HFFc6 (cell line): ENCODE measurements at places on chromosomes 1 and 21. TPM values are rescaled to one million over a fixed set of nuclear protein-coding genes. Genes with fewer than 3 reads are reported as not detected.

DNA sequence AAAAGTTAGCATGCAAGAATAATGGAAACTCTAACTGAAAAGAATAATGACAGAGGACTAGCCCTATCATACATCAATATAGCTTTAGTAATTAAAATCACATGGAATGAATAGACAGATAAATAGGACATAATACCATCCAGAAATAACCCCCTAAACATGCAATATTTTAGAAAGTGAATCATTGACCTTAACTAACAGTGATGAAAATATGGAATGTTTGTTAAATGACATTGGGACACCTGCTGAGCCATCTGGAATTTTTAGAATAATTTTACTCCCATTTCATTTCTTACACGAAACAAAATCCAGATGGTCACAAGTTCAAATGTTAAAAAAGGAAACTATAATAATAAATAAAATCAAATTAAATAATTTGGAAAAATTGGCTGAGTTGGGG lies 53.1 kb upstream of the FMO3 start:
- DNase-seq, result no peak
- H3K4me3 ChIP-seq, result no peak overlapping the region
- H3K27ac ChIP-seq, result no peak overlapping the region
- no peaks in the 10 kb centered on the region; the same call in none of the 2 replicates for H3K27me3 ChIP-seq
- H3K4me1 ChIP-seq, result no peaks in the 10 kb centered on the region

DNA sequence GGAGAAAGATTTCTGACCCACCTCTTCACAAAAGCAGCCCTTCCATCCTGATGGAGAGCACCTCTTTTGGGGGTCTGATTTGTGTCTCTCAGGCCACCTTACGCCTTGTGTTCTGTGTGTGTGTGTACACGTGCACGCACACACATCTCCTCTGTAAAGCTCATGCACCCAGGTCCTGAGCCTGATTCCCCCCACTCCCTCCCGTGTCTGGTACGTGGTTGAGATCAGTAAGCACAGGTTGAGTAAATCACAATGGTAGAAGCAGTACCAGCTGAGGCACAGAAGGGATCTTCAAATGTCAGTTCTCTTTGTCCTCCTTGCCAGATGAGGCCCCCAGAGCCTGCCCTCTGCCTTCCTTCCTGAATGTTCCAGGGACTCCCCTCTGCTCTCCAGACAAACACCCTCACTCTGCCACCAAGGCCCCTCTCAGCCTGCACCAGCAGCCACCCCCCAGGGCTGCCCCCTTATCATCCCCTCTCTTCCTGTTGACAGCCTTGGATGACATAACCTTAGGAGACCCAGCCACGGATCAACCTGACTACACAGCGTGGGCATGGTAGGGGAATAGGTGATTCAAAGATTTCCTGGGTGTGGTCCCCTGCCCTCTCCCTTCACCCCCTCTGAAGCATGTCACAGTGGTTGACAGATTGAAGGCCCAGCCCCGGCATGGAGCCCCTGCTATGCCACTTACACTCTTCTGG lies 112.8 kb downstream of the HIVEP3 start:
- peaks cover 3% of the 10 kb centered on the region for H3K27me3 ChIP-seq
- no peak overlapping the region for H3K27ac ChIP-seq
- H3K36me3 ChIP-seq, result no peaks in the 10 kb centered on the region
- DNase-seq, result no peak
- H3K4me1 ChIP-seq, result peaks cover 14% of the 10 kb centered on the region

The LRRN2 gene
- total RNA-seq, result not detected in 3 replicates

DNA sequence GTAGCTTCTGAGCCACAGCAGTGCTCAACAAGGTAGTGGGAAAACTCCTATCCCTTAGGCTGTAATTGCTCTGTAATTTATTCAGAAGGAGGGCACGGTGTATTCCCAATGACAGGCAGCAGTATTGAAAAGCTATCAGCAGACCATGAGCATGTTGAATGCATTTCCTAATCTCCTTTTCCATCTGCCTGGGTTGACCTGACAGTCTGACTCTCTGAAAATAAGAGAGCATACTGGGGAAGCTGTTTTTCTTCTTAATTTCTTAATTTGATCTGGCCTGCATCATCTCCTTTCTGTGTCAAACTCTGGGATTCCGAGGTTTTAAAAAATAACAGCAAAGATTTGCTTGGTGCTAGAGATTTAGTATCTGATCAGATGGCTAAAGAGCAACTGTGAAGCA lies 88.1 kb upstream of the SLC35F3 start:
- no peaks in the 10 kb centered on the region for H3K4me1 ChIP-seq
- no peak for DNase-seq
- no peak overlapping the region for H3K4me3 ChIP-seq
- no peaks in the 10 kb centered on the region for H3K27me3 ChIP-seq

DNA sequence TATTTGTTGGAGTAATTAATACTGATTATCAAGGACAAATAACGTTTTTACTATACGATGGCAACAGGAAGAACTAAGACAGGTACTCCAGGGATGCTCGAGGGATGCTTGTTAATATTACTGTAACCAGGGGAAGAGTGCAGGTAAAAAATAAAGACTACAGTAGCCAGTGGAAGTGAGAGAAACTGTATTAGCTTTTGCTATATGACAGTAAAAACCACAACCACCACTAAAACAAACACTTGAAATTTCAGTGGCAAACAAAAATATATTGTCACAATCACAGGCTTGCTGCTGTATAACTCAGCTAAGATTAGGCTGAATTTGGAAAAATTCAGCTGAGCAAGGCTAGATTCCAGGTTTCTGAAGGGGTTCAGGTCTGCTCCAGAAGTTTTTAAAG lies 812.6 kb upstream of the ADGRL4 start:
- no peaks in the 10 kb centered on the region; the same call in 1 of the 2 replicates for H3K36me3 ChIP-seq
- no peak overlapping the region for H3K4me3 ChIP-seq
- peaks cover 34% of the 10 kb centered on the region for H3K4me1 ChIP-seq
- no peaks in the 10 kb centered on the region for H3K27me3 ChIP-seq
- no peak overlapping the region for H3K27ac ChIP-seq

The HLX gene
- total RNA-seq, result 10.8 to 15.1 TPM (median 13.4 TPM) in 3 replicates

DNA sequence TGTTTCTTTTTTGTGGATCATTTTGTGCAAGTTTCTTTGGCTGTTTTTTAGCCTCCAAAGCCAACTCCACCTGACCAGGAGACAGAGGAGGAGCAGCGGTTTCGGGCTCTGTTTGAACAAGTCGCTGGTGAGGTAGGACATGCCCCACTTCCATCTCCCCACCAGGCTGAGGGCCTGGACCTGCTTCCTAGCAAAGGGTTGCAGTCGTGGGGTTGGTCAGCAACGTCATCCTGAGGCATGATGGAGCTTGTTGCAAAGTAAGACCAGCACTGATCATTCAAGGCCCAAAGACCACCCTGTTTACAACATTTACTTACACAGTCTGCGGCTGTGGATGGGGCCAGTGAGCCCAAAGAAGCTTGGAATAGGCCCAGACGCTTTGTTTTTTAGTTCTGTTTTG lies 40.3 kb downstream of the CAPN9 start:
- no peak for DNase-seq
- no peaks in the 10 kb centered on the region for H3K36me3 ChIP-seq
- H3K4me1 ChIP-seq, result no peaks in the 10 kb centered on the region

DNA sequence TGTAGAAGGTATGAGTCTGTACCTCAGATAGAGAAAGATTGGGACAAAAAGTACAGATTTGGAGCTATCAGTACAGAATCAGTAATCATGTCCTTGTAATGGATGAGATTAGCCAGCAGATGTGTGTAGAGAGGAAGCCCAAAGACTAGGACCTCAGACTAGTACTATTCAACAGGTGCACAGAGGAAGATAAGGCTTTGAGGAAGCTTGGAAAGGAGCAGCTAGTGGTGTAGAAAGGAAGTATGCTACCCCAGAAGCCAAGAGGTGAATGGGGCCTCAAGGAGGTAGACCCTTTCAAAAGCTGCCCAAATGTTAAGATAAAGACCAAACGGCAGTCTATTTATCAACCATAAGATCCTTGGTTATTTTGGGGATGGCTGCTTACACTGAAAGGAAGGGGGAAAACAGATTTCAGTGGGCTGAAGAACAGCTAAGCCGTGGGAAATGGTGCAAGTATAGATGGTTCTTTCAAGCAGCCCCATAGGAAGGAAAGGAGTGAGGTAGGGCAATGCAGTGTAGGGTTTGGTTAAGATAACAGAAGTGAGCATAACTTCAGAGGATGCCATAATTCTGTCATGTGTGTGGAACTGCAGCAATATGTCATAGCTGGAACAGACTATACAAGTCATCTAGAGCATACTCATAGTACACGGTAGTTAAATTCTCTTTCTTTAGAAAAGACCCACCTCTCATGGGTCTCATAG lies 221.7 kb downstream of the HHIPL2 start:
- H3K36me3 ChIP-seq, result no peaks in the 10 kb centered on the region
- no peak overlapping the region for H3K4me3 ChIP-seq
- no peak for DNase-seq

- H3K4me3 ChIP-seq, result no peak overlapping the region
- DNase-seq, result peak; percentile 47
- H3K4me1 ChIP-seq, result peaks cover 38% of the 10 kb centered on the region
- H3K27me3 ChIP-seq, result no peaks in the 10 kb centered on the region
- H3K36me3 ChIP-seq, result no peaks in the 10 kb centered on the region
These were observed 54.6 kb downstream of the TGFBR3 start for GRCh38 chr1:91831132-91831930.

GRCh38 chr1:69535490-69535889 lies 32.2 kb upstream of the LRRC7 start:
- H3K36me3 ChIP-seq, result no peaks in the 10 kb centered on the region

The TSACC gene
- 0.63 to 0.88 TPM (median 0.85 TPM) in 3 replicates for total RNA-seq

DNA sequence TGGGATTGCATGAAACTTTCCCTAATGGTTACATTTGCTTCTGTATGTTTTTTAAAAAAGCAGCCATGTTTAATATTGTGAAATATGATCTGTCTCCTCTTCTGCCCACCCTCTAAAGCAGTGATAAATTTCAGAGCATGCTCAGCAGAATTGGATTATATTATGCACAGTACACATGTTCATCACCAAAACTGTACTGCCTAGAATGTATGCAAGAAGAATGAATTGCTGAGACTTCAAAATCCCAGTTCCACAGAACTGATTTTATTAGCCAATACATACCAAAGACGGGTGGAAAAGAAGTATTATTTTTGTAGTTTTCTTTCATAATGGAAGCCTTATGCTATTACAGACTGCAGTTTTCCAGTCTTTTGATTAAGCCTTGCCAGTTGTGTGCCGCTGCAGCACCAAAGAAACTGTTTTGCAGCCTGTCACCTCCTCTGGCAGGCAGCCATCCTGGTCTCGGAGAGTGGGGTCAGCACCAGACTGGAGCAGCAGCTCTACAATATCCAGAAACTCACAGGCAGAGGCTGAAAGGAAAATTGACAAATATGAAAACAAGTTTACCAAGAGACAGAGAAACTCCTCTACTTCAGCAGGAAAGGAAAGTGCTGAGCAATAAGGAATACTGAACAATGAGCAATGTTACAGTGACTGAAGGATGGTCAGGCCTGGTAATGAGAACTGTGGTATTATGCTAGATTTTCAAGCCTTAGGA lies 58.1 kb downstream of the LHX4 start:
- DNase-seq, result no peak
- no peak overlapping the region for H3K27ac ChIP-seq
- no peak overlapping the region for H3K4me3 ChIP-seq
- H3K36me3 ChIP-seq, result no peaks in the 10 kb centered on the region; the same call in none of the 2 replicates
- peaks cover 2% of the 10 kb centered on the region; the same call in 1 of the 2 replicates for H3K27me3 ChIP-seq

The SLC16A4 gene
- total RNA-seq, result 15.7 to 25.2 TPM (median 17.2 TPM) in 3 replicates

DNA sequence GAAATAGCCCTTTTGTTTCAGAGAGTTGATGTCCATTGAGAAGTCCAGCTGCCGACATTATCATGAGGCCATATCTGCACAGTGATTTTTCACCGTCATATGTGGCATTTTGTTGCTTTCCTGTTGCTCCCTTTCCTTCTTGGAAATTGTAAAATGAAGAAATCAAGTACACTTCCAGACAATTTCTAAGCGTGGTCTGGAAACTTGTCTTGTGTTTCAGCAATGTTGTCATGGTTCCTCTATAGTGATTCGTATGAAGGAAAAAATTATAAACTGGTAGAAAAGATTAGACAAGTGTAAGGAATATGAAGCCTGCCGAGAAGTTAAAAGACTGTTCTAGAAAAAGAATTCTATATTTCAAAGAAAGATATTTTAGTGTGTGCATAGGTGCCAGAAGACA lies 17.7 kb downstream of the NTNG1 start:
- H3K4me1 ChIP-seq, result no peaks in the 10 kb centered on the region
- H3K36me3 ChIP-seq, result no peaks in the 10 kb centered on the region
- H3K4me3 ChIP-seq, result no peak overlapping the region
- no peaks in the 10 kb centered on the region for H3K27me3 ChIP-seq

DNA sequence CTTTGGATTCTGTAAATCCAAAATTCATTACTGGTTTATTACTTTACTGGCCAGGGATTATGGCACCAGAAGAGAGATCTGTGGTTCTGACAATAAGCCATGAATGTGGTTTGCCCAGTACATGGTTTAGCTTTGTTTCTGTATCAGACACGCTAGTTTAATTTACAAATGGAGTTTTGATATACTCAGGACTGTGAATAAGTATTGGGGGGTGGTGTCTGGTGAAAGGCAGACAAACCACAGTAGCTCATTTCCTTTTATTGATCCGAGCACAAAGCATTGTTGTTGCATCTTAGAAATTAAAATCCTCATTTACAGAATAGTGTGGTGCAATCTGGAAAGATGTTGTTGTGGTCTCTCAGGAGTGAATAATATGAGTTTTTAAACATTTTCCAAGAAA lies 96.0 kb downstream of the ST6GALNAC3 start:
- H3K4me3 ChIP-seq, result no peak overlapping the region
- H3K27ac ChIP-seq, result no peak overlapping the region
- peaks cover 1% of the 10 kb centered on the region for H3K27me3 ChIP-seq
- no peaks in the 10 kb centered on the region for H3K4me1 ChIP-seq

The BTBD8 gene
- 1.2 to 1.8 TPM (median 1.5 TPM) in 3 replicates for total RNA-seq

DNA sequence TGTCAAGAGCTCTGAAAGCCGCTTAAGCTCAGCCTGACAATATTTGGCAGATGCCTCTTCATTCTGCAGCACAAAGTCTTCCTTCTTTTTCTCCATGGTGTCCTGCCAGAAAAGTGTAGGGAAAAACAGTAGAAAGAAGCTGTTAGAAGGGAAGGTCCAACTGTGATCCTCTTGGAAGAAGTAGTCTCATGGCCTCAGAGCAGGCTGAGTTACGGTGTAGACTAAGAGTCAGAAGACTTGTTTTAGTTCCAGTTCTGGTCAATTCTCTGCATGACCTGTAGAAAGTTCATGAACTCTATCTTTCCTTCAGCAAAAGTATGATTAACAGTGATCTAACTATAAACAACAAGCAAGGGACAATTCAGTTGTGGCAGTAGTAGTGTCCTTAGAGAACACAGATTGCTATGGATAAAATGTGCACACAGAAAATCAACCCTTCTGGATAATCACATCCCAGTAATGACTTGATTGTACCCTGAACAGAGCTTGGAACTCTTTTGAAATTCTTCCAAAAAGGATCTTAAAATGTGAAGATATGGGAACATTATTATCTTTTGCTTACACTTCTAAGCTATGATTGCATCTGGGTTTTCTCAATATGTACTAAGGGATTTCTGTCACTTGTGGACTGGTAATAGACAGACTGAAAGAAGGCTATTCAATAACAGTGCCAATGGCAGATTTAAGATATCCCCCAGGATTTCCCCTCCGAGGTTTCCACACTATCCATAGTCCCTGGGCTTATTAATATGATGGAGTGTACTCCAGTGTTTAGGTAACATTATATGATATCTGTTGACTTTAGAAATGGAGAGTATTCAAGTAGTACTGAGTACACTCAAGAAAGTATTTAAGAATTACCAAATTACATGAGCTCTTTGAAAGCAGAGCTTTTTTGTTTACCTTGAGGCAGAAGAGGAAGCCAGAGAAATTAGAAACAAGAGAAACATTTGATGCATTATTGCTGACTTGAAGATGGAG lies 22.1 kb upstream of the GBP2 start:
- no peaks in the 10 kb centered on the region for H3K4me1 ChIP-seq
- H3K27ac ChIP-seq, result no peak overlapping the region
- H3K27me3 ChIP-seq, result peaks cover 2% of the 10 kb centered on the region
- no peak for DNase-seq
- no peak overlapping the region for H3K4me3 ChIP-seq
